SK-N-SH (cell line): ENCODE measurements at places on chromosomes 4 and X. TPM values are rescaled to one million over a fixed set of nuclear protein-coding genes. Genes with fewer than 3 reads are reported as not detected.
A peak's percentile ranks its signal among the peaks of the same experiment; 100 is the strongest.

Gene FAAH2
- 0.05 and 0.23 TPM in 2 replicates for polyA plus RNA-seq

Gene TBC1D8B
- polyA plus RNA-seq: 0.03 and 0.08 TPM in 2 replicates

GRCh38 chrX:134764202-134764785, 106.0 kb upstream of the PLAC1 start:
- DNase-seq: peak; percentile 66

DNA sequence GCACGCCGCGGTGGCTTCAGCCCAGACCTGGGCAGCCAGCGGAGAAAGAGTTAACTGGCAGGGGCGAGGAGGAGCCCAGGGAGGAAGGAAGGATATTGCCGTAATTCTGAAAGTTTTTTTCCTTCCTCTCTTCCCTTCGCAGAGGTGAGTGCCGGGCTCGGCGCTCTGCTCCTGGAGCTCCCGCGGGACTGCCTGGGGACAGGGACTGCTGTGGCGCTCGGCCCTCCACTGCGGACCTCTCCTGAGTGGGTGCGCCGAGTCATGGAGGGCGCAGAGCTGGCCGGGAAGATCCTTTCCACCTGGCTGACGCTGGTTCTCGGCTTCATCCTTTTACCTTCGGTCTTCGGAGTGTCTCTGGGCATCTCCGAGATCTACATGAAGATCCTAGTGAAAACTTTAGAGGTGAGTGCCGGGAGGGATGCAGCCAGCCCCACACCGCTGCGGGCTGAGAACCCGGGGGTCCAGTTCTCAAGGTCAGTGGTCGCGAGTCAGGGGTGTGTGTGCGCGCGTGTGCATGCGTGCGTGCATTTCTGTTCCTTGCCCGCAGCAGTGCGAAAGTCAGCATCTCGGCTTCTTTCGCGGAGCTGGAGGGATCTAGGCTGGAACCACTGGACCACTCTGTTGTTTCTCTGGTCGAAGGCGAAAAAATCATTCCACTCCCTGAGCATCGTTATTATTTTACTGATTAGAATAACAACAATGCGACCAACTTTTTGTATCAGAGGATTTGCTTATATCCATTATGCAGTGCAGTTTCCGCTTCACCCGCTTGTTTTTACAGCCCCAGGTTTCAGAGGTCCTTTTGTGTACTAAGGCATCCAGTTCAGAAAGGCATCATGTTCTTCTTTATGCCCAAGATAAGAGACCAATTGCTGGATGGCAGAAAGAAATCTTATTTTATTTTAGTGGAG, 709 bp downstream of the GPAT3 start:
- DNase-seq: no peak

GRCh38 chr4:100894339-100894870, 376.6 kb upstream of the EMCN start:
- no peak for DNase-seq

GRCh38 chrX:77493677-77494553, 46.7 kb downstream of the FGF16 start:
- DNase-seq: no peak

Gene ADGRL3
- polyA plus RNA-seq: 0.02 and 0.03 TPM in 2 replicates

Gene VEGFC
- polyA plus RNA-seq: 81.9 and 84.7 TPM in 2 replicates

Gene MAGEA10
- polyA plus RNA-seq: 49.8 and 74.0 TPM in 2 replicates

DNA sequence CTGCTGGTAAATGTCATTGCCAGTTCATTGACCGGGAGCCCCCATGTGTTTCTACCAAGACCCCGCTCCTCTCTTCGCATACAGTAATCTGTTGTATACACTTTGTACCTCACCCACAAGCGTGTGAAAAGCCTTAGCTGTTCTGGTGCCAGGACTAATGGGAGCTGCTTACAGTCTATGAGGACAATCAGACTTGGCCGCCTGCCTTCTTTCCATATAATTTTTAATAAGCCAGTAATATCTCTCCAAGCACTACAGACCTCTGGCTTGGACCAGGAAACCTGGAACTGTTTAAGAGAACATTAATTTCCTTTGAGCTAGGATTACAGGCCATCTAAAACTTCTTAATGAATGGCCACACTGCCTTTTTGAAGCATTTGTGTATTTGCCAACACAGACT, 149.7 kb upstream of the MSX1 start:
- DNase-seq: peak; percentile 30

DNA sequence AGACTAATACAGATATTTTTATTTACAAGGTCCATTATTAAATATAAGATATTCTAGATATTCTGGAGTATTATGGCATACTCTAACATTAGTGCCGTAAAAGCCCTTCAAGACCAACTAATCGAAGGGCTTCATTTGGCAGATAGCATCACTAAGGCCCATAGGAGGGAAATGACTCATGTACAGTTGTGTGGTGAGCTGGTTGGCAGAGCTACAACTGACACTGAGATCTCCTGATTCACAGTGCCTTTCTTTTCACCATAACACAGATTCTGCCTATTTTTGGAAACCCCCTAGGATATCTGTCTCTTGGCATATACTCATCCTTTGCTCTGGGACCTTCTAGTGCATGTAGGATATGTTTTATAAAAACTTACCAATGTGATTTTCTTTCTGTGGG, 201.7 kb upstream of the AFF2 start:
- no peak for DNase-seq

GRCh38 chr4:77355731-77356130, 198.7 kb downstream of the CCNG2 start:
- DNase-seq: no peak

DNA sequence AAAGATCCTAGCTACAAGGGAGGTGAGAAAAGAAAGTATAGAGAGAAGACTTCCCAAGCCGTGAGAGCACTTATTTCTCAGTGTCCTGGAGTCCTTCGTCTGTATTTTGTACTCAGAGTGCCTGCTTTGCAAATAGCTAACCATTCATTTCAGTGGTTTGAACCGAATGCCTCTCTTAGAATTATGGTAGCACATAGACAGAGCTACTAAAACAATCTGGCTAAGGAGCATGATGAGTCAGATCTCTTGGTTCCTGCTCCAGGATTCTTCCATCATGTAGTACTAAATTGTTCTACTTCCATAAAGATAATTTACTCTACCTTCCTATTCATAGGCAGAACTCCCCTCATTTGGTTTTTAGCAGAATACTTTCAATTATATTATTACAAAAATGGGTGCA, 946.6 kb downstream of the STIM2 start:
- no peak for DNase-seq

DNA sequence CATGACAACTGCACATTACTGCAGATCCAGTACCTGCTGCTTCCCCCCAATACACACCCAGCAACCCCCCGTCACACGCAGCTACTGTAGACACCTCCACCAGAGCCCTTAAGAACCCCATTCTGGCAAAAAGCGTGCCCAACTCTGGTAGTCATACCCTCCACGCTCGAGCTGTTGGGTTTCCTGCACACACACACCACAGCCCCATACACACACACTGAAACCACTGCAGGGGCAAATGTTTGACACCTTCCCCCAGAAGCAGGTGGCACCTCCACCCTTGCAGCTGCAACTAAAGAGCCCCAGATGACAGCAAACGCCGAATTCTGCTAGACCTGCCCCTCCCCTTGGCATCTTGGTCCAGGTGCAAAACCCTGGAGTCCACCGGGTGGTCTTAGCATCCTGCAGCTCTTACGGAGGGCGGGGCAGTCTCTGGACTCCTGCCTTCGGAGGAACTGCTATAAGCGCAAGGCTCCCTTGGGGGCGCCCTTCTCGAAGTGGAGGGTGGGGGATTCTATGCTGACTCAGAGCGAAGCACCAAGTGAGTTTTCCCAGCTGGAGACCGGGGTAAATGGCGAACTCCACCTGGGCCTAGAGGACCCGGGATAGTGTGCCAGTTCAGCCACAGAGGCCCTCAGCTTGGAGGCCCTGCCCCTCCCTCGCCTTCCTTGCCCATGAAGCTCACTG, 1.5 kb downstream of the FRMPD3 start:
- no peak for DNase-seq

DNA sequence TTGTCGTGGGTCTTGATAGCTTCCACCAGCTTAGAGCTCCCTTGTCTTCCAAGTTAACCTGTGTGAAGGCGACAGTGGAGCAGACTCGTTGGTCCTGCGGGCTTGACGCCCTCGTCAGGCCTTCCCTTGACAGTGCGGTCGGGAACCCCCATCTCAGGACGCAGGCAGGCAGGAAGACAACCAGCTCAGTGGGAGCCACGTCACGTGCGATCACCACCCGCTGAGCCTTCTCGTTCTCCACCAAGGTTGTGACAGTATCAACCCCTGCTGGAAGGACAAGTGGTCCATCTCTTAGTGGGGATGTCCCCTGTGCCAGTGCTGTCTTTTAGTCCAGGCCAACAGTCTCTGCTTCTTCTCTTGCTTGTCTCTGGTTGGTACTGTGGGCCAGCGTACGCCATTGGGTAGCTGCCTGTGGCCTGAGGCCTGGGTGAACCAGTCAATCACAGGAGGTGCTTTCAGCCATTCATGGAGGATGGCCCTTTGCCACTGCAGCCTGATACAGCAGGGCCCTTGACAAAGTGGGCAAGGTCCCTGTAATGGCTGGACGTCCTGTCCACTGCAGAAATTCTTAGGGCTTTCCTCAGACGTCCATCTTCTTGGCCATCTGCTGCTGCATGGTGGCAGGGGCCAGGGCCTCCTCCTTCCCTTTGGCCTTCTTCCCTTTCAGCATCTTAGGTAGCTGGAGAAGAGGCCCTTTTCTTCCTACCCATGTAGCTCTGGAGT, 31.4 kb downstream of the RGS12 start:
- DNase-seq: no peak
